ENCODE measurements at places on chromosomes 2 and 18. TPM values are rescaled to one million over a fixed set of nuclear protein-coding genes. Genes with fewer than 3 reads are reported as not detected.

DNA sequence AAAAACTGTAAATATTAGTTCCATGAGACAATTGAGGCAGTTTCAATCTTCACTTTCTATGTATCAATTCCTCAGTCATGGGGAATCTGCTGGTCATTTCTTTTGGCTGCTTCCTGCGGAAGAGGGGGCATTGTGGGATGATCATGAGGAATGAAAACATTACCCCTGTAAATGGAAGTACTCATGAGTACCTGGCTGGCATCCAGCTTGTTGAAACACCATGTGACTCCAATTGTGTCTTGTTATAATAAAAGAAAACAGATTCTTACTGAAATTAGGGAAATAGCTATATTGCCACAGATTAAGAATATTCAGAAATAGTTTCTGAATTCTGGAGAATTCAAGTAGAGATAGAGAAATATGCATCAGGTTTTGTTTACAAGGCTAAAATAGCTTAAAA is 41.6 kb upstream of the GPR39 start:
- H3K27ac ChIP-seq = no peak overlapping the region
- H3K4me1 ChIP-seq = peaks cover 4% of the 10 kb centered on the region
- H3K36me3 ChIP-seq = peaks cover 26% of the 10 kb centered on the region
- no peak for DNase-seq
- H3K27me3 ChIP-seq = peaks cover 6% of the 10 kb centered on the region

- H3K27me3 ChIP-seq = no peaks in the 10 kb centered on the region
- no peak overlapping the region for H3K4me3 ChIP-seq
- no peak for DNase-seq
- H3K4me1 ChIP-seq = peaks cover 3% of the 10 kb centered on the region
- H3K36me3 ChIP-seq = peaks cover 6% of the 10 kb centered on the region
- H3K27ac ChIP-seq = no peak overlapping the region
These were observed 5.7 kb upstream of the GCFC2 start for GRCh38 chr2:75716406-75716805.

GRCh38 chr18:6627645-6628044 is 101.9 kb upstream of the ARHGAP28 start:
- H3K4me3 ChIP-seq = no peak overlapping the region
- no peaks in the 10 kb centered on the region for H3K27me3 ChIP-seq
- peaks cover 25% of the 10 kb centered on the region for H3K4me1 ChIP-seq
- DNase-seq = no peak
- H3K27ac ChIP-seq = no peak overlapping the region
- no peaks in the 10 kb centered on the region for H3K36me3 ChIP-seq

DNA sequence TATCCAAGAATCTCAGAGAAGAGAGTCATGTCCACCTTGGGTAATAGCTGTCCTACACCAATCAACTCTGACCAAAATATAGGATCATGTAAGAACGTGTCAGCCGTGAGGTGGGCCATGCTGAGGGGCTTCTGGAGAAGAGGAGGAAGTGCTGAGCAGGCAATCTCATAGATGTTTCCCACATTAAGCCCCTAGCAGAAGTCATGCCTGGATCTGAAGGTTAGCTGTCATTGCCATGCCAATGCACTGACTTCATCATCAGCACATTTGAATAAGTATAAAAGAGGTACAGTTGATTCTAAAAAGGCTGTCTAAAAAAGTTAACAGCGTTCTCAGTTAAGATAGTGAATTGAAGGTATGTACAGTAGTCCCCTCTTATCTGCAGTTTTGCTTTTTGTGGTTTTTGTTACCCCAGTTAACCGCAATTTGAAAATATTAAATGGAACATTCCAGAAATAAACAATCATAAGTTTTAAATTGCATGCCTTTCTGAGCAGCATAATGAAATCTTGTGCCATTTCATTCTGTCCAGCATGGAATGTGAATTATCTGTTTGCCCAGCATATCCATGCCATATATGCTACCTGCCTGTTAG is 67.2 kb upstream of the TMEM17 start:
- H3K27me3 ChIP-seq = peaks cover 29% of the 10 kb centered on the region
- H3K4me3 ChIP-seq = no peak overlapping the region
- H3K4me1 ChIP-seq = peaks cover 20% of the 10 kb centered on the region
- H3K27ac ChIP-seq = no peak overlapping the region
- H3K36me3 ChIP-seq = no peaks in the 10 kb centered on the region

DNA sequence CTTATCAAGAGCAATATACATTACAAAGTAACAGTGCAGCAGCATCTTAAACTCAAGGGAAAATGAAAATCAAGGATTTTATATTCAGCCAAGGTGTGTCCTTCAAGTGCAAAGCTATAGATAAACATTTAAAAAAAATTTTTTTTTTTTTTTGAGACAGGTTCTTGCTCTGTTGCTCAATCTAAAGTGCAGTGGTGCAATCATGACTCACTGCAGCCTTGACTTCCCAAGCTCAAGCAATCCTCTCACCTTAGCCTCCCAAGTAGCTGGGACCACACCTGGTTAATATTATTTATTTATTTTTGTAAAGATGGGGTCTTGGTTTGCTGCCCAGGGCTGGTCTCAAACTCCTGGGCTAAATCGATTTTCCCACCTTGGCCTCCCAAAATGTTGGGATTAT is 9.0 kb downstream of the CDKL4 start:
- peaks cover 17% of the 10 kb centered on the region for H3K4me1 ChIP-seq
- H3K27ac ChIP-seq = no peak overlapping the region
- no peak for DNase-seq
- no peak overlapping the region for H3K4me3 ChIP-seq

The RGPD6 gene
- 12.5 TPM for total RNA-seq

The SCN2A gene
- 0.39 TPM for total RNA-seq

GRCh38 chr18:49723648-49724180 is 89.6 kb downstream of the ACAA2 start:
- DNase-seq = no peak
- no peaks in the 10 kb centered on the region for H3K27me3 ChIP-seq
- no peaks in the 10 kb centered on the region for H3K36me3 ChIP-seq
- no peak overlapping the region for H3K4me3 ChIP-seq
- peaks cover 20% of the 10 kb centered on the region for H3K4me1 ChIP-seq

Measured in WTC11 (cell line).